ENCODE measurements at places on chromosomes 6 and 20.
A peak's percentile ranks its signal among the peaks of the same experiment; 100 is the strongest.

GRCh38 chr20:46568570-46569129 lies 18.2 kb upstream of the OCSTAMP start:
- no peak for DNase-seq

GRCh38 chr6:37323580-37323979 lies 30.2 kb upstream of the RNF8 start:
- peak; percentile 39 for DNase-seq

- no peak for DNase-seq
Observed at GRCh38 chr6:44068607-44069296, 58.5 kb downstream of the MRPL14 start.

GRCh38 chr6:17013701-17014100 lies 88.1 kb upstream of the STMND1 start:
- no peak for DNase-seq

DNA sequence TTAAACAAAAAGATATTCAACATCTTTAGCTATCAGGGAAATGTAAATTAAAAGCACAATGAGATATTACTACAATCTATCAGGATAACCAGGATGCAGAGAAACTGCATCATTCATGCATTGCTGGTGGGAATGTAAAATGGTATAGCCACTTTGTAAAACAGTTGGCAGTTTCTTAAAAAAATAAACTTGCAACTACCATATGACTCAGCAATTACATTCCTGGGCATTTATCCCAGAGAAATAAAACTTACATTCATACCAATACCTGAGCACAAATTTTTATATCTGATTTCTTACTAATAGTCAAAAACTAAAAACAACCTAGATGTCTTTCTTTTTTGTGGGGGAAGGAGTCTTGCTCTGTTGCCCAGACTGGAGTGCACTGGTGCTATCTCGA lies 190.3 kb upstream of the TAB2 start:
- no peak for DNase-seq

DNA sequence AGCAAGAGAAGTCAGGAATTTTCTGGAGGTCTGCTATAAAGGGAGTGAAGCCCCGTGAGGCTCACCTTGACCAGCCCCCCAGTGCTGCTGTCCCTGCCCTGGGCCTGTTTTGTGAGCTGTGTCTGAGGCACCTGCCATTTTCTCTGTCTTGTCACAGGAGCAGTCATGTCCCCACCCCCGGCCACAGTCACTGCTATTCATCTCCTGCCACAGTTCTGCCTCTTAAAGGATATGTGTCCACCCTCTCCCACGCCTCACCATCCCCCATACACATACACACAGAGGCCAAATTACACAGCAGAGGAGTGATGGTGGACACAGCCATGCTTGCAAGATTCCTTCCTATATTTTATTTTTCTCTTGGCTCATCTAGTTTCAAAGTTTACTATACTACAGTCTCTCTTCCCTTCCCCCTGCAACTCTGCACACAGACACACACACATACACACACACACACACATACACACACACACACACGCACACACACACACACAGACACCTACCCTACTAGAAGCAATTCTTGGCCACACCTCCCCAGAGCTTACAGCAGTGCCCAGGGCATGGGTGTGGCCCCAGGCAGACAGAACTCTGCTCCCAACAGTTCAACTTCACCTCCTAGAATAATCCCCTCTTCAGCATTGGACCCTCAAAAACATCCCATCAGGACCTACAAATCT lies 68.7 kb upstream of the TAB2 start:
- no peak for DNase-seq

- DNase-seq, result no peak
Observed at GRCh38 chr6:43188426-43188825, 6.4 kb downstream of the CUL9 start.

- no peak for DNase-seq
Observed at GRCh38 chr6:50815436-50816114, 3.1 kb upstream of the TFAP2B start.

DNA sequence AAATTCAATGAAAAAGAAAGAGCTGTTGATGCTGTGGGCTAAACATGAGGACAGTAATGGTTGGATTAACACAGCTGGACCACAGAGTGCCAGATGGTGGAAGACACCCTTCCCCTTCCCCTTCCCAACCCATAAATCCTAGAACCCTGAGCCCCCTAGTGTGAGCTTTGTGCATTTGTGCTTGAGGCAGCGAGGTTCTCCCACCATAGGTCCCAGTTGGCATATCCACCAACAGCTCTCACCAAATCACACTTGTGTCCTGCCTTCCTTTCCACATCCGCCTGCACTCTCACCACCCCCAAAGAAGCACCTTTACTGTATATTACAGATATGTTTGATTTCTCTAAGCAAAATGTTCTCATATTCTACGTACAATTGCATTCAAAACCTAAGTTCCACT lies 32.8 kb upstream of the HBS1L start:
- DNase-seq, result peak; percentile 33

- DNase-seq, result no peak
Observed at GRCh38 chr6:157773248-157773773, 49.7 kb upstream of the SNX9 start.

DNA sequence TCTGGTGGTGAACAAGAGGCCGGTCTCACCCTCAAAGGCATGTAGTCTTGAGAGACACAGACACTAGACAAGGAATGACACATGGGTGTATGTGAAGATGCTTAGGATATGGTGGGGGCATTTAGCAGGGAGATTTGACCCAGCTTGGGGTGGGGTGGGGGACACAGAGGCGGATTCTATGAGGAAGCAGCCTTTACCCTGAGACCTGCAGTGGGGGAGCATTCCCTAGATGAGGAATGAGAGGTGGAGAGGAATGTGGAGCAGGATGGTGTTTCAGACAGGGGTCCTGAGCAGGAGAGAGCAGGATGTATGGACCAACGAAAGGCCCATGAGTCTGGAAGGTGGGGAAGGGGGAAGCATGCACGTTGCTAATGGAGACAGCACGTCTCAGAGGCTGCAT lies 57.8 kb downstream of the PHACTR3 start:
- no peak for DNase-seq

DNA sequence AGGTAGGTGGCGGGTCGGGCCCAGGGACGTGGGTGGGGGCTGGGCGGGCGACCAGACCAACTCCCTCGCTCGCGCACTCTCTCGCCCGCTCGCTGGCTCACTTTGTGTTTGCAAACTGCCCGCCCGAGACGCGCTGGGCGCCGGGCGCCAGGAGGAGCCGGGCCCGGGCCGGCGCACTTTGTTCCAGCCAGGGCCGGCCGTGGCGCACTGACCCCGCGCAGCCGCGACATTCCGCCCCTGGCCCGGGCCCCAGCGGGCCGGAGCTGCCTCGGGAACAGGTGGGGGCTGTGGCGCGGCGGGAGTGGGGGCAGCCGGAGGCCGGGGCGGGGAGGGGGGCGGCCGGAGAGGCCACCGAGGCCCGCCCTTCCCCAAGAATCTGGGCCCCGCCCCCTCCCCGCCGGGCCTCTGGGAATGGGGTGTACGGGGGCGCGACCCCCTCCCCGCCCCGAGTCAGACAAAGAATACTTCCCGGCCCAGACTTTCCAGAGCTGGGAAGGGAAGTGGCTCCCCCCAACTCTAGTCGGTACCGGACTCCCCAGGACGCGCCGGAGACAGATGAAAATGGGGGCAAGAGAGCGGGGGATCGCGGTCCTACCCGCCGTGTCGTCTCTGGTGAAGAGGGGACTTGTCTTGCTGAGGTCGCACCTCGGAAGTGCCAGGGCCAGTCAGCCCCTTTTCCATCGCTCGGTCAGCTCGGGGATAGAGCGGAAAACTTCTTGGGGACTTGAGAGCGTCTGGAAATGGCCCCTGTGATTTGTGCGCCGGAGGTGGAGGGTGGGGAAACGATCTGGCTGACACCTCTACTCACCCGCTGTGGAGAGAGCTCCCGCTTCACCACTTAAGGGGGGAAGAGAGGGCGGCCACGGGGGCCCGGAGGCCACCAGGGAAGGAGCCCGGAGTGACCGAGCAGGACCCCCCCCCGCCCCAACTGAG lies 951 bp downstream of the FOXP4 start:
- peak; percentile 49 for DNase-seq

DNA sequence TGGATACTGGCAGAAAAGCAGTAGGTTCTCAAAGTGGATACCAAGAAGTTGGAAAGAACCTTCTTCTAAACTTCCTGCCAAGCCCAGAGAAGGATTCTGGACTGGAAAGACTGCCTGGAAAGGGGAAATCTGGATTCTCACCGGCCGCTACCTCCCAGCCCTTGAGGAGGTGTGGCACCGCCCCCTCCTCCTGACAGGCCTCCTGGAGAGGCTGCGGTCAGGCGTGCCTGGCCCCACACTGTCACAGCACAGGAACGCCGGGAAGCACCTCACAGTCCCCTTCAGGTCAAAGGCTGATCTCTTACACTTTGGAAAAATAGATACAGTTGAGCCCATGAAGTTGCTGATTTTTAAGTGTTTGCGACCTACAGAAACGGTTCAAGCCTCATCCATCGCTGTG lies 16.3 kb upstream of the PDE10A start:
- no peak for DNase-seq

DNA sequence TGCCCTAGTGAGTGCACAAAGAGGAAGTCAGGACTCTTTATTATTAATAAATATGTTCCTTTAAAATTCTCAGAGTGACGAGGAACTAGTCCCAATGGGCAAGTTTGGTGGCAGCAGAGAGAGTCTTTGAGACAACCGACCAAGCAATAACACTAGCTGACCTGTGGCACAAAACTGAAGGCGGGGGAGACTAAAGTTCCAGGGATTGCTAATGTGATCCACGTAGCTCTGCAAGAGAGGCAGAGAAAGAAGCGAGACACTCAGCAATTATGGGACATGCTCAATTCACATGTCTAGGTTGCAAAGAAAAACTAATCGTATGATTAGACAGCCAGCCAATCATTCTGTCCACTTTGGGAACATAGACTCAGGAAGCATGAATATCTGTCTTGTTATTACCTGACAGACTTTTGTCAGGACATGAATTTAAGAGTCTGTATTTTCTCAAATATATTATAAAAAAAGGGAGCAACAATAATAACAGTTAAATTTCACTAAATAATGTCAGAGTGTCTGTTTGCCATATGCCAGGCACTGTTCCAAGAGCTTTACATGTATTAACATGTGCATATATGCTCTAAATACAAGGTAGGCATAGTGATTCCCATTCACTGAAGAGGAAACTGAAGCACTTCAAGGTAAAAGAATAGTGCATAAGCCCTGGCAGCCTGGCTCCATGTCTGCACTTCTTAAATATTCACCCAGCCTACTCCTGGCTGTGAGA lies 81.0 kb downstream of the COL9A1 start:
- no peak for DNase-seq

- DNase-seq, result peak; percentile 76
Observed at GRCh38 chr20:34215711-34216381, 25.4 kb upstream of the ASIP start.

DNA sequence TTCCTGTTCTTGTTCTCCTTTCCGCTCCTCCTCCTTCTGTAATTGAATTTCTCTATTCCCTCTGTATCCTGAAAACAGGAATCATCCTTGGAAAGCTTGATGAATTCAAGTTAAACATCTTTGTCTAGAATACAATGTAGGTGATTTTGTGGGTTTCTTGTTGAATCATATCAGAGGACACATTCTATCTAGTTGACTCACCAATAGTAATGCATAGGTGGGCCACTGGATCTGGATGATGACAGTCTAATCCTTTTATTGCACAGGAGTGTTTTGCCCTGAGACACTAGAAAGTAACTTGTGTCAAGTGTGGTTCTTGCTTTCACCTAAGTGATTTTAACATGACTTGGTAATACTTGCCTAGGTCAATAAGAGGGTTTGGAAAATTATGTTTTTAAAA lies 164.3 kb downstream of the RFPL4B start:
- DNase-seq, result no peak

DNA sequence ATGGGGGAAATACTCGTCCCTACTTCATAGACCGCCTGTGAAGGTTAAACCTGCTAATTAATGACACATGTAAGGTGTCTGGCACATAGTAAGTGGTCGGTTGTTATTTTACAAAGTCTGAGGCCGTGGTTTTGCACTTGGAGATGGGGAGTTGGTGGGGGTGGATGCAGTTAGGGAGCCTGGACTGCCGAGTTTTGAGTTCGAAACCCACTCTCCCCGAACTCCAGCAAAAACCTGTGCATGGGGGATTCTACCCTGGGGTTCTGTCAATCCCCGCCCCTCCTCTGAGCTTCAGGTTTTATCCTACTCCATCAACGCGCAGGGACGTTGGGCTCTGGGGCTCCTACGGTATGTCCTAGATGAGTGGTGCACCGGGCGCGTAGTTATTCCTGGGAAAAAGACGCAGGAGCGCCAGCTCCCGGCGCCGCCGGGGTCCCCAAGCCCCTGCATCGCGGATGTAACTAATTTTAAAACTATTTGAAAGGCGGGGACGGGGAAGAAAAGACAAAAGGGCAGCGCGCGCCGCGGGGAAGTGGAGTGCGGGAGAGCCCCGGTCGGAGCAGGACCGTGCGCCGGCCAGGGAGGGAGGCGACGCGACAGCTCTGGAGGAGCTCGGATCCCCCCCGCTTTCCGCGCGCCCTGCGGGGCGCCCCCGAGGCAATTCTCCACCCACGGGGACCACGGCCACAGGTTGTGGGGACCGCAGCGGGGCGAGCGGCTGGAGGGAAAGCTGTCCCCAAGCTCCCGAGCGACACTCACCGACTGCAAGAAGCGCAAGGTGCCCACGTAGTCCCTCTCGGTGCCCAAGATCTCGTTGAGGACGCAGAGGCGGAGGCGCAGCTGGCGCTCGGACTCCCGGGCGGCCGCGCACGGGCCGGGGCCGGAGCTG lies 672 bp downstream of the PREX1 start:
- DNase-seq, result peak; percentile 47

- DNase-seq, result peak; percentile 29
Observed at GRCh38 chr6:77463861-77464494, 687 bp upstream of the HTR1B start.

GRCh38 chr6:72820153-72820552 lies 198.3 kb downstream of the KCNQ5 start:
- DNase-seq, result no peak

GRCh38 chr6:132494954-132495353 lies 18.0 kb downstream of the STX7 start:
- no peak for DNase-seq

- no peak for DNase-seq
Observed at GRCh38 chr20:50434321-50434652, 75.9 kb upstream of the PTPN1 start.

DNA sequence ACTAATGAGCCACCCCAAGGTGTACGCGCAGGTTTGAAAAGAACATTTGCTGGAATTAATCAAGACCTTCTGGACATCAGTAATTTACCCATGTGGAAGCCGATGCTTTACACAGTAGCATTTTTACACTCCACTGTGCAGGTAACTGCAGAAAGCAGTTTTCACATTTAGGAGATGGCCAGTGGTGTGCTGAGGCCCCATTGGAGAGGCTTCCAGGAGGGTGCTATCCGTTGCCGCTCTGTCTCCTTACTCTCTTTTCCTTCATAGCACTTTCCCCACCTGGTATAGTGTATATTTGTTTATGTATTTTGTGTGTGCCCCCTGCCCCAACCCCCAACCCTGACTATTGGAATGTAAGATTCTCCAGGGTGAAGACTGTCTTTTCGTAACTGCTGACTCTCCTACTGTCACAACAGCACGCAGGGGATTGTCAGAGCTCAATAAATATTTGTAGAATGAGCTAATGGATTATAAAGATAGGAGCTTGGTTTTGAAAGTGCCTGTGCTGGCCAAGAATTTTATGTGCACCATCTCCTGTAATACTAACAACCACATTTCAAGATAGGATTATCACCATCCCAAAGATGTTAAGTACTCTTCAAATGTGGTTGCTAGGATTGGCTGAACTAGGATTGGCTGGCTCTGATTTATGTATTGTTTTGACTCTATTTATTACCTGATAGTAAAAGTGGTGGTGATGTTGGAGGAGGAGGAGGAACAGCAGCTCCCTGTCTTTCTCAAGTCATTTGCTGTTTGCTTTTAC lies 74.0 kb upstream of the GLP1R start:
- no peak for DNase-seq
